ENCODE measurements at places on chromosomes 3 and 15.

DNA sequence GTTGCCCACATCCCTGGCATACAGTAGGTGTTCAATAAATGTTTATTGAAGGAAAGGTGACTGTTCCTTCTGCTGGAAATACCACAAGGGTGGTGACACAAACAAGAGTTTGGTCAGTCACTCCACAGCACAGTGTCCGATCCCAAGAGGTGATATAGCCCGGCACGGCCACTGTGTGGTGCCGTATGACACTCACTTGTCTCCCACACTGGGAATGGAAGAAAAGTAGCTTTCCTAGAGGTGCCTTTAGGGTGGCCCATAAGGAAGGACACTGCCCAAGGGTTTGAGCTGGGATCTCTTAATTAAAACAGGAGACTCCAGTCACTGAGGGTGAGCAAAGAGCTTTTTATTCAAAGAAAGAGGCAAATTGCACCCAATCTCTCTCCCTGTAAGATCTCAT lies 40.5 kb downstream of the TGM4 start:
- no peak for DNase-seq

DNA sequence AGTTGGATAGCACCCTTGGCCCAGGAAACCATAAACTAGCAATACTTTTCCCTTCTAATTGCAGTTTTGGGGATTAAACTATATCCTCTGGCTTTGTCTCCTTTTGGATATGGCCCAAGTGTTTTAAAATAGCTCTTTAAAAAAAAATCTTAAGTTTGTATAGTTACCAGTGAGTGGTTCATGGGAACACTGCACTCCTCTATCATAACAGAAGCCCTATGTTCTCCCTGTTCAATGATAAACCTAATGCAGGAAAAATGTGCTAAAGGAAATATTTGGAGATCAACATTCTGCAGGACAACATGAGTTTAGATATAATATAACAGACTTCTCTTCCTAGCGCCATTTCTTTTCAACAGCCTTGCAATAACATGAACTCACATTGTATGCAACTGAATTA lies 13.1 kb downstream of the MRPL47 start:
- DNase-seq = no peak

DNA sequence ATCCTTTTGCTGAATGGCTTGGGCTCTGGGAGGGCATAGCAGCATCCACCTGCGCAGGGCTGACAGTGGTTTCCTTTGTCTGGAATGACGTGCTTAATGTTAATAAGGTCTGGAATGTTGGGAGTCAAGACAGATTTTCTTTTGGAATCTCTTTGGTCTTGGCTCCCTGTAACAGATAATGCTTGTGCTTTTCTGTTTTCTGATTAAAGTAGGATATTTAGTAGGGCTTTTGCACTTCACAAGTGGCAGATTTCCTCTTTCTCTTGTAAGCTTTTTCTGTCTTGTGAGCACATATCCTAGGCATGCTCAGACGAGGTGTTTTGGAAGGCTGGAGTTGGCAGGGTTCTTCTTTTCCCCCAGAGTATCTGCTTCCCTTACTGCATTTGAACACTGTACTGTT lies 189.6 kb downstream of the GHSR start:
- DNase-seq = no peak

DNA sequence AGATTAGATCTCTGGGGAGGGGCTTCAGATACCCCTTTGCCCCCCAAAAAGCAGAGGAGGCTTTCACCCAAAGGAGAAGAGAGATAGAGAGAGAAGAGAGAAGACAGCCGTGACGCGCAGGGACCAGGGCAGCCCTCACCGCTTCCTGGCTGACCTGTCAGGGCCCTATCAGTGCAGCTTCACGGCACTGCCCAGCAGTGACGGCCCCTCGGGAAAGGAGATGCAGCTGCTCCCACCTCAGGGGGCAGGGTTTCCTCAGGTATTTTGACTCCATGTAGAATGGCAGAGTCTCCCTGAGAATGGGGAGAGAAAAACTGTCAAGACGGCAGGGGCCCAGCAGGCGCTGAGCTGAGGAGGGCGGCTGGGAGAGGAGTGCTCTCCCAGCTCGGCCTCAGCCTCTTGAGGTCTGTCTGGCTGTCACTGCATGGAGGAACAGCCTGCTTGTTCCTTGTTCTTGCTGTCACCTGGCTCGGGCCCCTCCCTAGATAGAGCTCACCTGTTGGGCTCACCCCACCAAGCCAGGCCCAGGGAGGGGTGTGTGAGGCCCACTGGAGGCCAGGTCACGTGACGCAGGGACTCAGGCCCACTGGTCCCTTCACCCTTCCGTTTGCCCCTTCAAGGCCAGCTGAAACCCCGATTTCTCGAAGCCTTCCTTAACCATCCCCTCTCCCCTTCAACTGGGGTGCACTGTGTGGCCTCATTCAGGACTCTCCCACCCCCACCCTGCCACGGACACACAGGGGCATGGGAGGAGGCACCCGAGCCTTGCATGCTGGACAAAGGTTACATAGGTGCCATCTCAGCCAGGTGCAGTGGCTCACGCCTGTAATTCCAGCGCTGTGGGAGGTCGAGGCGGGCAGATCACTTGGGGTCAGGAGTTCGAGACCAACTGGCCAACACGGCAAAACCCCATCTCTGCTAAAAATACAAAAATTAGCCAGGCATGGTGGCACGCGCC lies 28.2 kb downstream of the LOXL1 start:
- no peak for DNase-seq

DNA sequence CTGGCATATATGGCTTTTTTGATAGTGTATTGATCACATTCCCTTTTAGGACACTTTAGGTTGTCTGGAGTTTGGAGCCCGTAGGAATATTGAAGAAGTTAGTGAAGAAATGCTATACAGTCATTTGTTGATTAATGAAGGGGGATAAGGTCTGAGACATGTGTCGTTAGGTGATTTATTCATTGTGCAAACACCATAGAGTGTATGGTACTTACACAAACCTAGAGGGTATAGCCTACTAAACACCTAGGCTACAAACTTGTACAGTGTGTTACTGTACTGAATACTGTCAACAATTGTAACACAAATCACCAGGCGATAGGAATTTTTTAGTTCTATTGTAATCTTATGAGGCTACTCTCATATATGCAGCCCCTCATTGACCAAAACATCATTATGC lies 3.3 kb downstream of the TPM1 start:
- DNase-seq = no peak

GRCh38 chr3:6168256-6168655 lies 692.7 kb upstream of the GRM7 start:
- DNase-seq = no peak

DNA sequence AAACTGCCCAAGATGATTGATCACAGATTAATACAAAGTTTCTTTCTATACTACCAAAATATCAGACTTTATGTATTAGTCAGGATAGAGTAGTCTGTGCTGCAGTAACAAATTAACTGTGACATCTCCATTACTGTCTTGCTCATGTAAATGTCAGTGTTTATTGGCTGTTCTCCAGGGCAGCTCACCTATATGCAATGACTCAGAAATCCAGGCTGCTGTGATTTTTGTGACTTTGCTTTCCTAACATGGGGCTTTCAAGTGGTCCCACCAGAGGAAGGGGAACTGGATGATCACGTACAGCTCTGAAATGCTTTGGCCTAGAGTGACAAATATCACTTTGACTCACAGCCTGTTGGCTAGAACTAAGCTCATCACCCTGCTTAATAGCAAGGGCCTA lies 12.9 kb downstream of the PLS1 start:
- DNase-seq = no peak

DNA sequence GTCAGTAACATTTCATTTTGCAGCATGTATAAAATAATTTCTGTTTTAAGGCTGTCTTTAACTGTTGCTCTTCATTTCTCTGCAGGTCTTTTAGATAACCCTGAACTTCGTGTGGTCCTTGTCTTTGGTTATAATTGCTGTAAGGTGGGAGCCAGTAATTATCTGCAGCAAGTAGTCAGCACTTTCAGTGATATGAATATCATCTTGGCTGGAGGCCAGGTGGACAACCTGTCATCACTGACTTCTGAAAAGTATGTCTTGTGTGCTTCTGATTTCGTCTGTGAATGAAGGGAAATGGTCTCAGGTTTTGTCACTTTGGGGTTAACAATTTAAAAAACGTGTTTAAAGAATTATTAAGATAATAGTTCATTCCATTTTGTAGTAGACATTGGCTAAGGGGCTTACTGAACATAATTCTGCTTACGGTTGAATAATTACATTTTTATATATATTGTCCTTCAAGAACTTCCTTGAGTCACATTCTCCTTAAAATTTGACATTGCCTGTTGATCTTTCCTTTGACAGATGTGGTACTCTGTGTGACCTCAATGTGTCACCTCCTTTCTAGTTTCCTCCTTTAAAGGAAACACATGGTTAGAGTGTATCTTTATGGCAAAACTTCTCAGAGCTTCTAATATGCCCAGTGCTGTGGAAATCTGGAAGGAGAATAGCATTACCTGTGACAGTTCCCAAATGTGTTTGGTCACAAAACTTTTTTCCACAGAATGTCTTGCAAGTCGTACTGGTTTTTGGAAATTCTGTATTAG lies 26.3 kb downstream of the FBXO22 start:
- DNase-seq = no peak

GRCh38 chr3:38367779-38368178 lies 21.2 kb downstream of the XYLB start:
- DNase-seq = no peak

DNA sequence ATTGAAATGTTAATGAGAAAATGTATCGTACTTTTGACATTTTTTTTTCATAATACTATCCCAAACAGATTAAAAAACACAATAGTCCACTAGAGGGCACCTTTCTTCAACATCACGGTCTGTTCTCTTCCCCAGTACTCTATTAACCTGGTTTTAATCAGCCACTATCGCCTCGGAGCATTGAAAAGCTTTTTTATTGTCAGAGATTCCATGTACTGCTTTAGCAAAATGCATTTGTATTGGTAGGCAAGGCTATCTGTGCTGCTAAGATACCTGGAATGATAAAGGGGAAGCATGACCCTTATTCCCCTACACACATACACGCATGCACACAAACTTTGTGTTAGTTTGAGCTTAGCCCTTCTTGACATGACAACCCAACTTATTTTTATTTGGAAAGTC lies 160.1 kb upstream of the IL12A start:
- peak; percentile 25 for DNase-seq

DNA sequence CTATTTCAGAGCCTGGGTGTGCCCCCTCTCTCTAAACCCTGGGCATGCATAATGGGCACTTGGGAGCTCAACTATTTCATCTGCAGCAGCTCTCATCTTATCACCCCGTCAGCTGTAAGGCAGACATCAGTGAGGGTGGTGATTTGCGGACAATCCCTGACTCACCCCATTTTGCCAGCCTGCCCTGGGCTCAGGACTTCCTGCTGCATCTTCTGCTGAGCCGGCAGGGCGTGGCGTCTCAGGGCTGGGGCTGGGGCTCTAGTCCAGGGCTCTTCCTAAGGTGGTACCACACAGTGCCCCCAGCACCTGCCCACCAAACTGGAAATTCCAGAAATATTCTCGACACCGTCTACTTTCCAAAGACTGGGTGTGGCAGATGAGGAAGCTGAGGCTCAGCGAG lies 925 bp upstream of the PSTPIP1 start:
- DNase-seq = no peak

- DNase-seq = no peak
These were observed 229.5 kb downstream of the SHQ1 start for GRCh38 chr3:72618739-72619138.

DNA sequence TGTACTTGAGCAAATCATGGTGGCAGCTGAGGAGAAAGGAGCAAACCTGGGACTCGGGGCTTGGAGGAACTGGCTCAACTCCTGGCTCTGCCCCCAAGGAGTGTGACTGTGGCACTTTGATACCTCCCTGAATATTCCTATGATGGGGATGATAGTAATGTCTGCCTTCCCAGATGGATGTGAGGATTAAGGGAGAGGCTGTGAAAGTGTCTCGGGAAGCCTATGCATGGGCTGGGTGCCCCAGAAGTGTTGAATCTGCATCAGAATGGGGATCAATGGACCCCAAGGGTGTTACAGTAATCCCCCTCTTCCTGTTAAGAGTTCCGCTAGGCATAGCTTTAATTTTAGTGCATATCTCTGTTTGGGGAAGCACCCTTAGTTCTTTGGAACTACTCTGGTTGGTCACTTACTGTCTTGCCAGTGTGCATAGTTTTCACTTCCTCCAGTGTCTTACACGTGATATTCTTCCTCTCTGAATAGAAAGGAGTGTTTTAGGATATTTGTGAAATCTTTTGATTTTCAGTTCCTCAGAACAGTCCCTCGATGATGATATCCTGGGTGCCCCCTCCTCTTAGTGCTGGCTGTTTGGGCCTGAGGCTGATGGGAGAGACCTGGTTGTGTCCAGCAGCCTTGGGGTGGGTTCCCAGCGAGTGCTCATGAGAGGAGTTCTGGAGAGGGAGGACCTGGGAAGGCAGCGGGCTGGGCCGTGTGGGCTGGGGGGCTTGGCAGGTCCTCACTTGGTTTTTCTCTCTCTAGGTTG lies 97.5 kb downstream of the CHDH start:
- DNase-seq = no peak

GRCh38 chr3:186996356-186996755 lies 66.0 kb downstream of the ST6GAL1 start:
- DNase-seq = no peak

All from amniotic stem cell (primary cell).